Ovary (tissue), 10 donors: ENCODE measurements at places on chromosomes 16 and 17. TPM values are rescaled to one million over a fixed set of nuclear protein-coding genes. Genes with fewer than 3 reads are reported as not detected.

GRCh38 chr17:44557651-44558285 is 484 bp downstream of the FZD2 start:
- peak; percentile 44 for DNase-seq

KRT40 gene
- polyA plus RNA-seq: not detected

PARD6A gene
- 0.53 TPM for polyA plus RNA-seq

DNA sequence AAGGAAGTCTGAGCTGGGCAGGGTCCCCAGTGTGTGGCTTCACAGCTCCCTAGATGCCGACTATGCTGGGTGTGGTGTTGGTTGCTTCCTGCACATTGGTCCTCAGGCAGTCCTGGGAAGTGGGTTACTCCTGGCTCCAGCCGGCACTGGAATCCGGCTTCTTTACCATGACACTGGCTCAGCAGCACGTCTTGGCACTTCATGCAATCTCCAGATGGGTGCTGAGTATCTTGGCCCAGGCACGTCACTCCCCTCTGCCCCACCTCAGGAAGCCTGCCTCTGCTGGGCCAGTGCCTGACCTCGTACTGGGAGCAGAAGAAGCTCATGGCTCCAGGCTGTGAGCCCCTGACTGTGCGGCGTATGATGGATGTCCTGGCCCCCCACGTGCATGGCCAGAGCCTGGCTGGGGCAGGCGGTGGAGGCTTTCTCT is 24.5 kb downstream of the FCSK start:
- DNase-seq: no peak

DNA sequence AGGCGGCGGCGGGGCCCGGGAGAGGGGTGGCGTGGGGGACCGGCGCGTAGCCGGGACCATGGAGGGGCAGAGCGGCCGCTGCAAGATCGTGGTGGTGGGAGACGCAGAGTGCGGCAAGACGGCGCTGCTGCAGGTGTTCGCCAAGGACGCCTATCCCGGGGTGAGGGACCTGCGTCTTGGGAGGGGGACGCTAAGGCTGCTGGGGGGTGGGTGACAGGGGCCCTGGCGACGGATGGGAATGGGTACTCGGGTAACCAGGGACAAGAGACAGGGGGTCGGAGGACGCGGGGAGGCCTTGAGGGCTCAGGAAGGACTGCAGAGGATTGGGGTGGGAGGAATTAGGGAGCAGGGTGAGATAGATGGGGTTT is 243 bp downstream of the RND2 start:
- DNase-seq: no peak

GRCh38 chr17:60107526-60108257 is 29.0 kb upstream of the HEATR6 start:
- DNase-seq: no peak

DOC2A gene
- 3.2 TPM for polyA plus RNA-seq

DNA sequence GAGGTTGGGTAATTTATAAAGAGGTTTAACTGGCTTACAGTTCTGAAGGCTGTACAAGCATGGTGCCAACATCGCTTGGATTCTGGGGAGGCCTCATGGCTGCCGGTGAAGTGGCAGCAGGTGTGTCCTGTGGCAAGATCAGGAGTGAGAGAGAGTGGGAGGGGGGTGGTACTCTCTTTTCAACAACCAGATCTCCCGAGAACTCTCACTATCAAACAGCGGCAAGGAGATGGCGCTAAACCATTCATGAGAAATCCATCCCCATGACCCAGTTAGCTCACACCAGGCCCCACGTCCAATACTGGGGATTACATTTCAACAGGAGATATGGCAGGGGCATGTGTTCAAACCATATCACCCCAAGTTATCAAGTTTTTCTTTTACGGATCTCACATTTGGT is 44.0 kb upstream of the CBX4 start:
- DNase-seq: no peak

CTRB1 gene
- polyA plus RNA-seq: not detected

DNA sequence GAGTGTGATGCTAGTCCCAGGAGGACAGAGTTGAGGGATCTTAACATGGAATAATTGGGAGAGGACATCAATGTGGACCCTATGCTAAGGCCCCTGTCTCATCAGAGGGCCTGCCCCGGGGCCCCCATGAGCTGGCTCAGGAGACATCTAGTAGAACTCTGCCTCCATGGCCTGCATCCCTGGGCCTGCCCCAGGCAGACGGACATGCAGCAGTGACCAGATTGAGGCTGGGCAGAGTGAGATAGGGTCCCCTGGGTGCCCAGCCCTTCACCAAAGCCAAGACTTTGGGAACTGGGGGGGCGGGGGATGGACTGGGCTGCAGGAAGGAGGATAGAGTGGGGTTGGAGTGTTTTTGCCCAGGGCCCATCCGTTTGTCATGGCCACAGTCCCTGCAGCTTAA is 115.2 kb downstream of the CCDC182 start:
- DNase-seq: no peak

DNA sequence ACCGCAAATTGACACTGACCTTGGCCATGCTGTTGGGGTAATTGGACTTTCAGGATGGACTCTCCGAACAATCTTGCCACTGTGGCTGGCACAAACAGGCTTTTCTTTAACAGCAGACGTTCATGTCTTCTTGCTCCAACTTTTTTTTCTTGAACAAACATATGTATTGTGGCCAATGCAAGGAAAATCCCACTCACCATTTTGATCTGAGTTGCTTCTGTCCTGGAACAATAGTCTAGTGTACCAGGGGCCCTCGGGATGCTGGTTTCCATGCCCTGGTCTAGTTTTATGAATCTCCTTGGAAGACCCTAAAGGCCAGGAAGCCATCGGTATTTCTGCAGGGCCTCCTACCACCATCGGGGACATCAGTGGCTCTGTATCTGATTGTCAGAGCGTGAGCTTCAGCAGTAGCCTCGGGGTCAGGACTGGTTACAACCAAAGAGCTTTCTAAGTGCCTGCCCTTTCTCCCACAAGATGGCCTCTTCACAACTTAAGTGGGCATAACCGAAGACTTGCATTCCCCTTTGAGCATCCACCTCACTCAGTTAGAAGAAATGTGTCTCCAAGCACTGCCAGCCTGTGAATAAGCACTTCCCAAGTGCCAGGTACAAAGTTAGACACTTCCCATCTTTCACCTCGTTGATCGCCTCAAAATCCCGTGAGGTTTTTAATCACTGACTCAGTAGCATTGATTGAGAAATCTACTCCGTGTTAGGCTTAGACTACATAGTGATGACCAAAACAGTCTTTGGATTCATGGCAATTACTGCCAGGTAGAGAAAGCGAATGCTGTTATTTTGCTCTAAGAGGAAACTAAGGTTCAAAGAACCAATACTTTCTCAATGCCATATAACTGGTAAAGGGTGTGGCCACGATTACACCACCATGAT is 87.0 kb upstream of the TBX2 start:
- DNase-seq: no peak

TRIM47 gene
- 11.5 TPM for polyA plus RNA-seq

TNS4 gene
- not detected for polyA plus RNA-seq

DNA sequence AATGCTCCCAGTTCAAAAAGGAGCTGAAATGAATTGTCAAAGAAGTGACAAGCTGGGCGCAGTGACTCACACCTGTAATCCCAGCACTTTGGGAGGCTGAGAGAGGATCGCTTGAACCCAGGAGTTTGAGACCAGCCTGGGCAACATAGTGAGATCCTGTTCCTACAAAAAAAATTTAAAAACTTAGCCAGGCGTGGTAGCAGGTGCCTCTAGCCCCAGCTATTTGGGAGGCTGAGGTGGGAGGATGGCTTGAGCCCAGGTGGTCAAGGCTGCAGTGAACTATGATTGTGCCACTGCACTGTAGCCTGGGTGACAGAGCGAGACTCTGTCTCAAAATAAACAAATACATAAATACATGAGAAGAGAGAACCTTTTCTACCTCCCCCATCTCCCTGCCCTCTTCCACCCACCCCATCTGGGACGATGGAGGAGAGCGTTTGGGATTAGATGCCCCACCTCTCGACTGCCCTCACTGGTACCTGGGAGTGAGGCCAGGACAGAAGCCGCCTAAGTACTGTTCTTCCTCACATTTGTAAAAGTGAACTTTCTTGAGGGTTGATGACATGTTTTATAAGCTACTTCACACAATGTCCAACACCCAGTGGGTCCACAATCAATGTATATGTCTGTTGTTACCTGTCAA is 2.4 kb downstream of the IL4R start:
- no peak for DNase-seq

DNA sequence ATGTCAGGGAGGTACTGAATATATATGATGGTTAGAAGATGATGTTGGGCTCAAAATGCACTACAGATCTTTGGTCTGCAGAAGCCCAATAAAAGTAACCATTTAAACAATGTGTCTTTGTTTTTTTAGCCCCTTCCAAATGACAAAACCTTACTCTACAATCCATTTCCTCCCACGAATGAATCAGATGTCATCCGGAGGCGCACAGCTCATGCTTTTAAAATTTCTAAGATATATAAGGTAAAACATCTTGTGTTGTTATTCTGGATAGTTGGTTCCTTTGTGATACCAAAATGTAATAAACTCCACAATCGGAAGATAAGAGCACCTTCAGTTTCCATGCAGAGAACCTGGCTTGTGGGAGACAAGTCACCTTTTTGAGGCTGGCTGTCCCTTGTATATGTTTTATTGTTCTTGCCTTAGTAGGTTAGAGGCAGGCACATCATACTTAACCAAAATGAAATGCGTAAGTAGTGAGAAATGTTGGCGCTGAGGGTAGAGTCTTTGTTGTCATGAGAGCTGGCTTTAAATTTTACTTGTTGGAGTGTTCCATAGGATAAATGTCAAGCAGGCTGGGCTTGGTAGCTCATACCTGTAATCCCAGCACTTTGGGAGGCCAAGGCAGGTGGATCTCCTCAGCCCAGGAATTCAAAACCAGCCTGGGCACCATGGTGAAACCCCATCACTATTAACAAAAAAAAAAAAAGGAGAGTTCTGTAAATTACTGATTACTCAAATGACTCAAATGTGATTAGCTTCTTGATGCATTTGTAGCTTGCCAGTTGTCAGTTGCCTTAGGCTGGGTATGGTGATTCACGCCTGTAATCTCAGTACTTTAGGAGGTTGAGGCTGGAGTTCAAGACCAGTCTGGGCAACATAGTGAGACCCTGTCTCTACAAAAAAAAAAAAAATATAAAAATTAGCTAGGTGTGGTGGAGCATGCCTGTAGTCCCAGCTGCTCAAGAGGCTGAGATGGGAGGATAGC is 19.7 kb upstream of the SNTB2 start:
- DNase-seq: no peak

- DNase-seq: no peak
These were observed 422.3 kb upstream of the PSMD7 start for GRCh38 chr16:73874324-73874723.

ARL17B gene
- polyA plus RNA-seq: 8.5 TPM

GRCh38 chr17:51703361-51704341 is 443.3 kb downstream of the UTP18 start:
- DNase-seq: peak; percentile 27

TNFSF13 gene
- polyA plus RNA-seq: 33.1 TPM
